ENCODE measurements at places on chromosomes 7 and 10. TPM values are rescaled to one million over a fixed set of nuclear protein-coding genes. Genes with fewer than 3 reads are reported as not detected.

DNA sequence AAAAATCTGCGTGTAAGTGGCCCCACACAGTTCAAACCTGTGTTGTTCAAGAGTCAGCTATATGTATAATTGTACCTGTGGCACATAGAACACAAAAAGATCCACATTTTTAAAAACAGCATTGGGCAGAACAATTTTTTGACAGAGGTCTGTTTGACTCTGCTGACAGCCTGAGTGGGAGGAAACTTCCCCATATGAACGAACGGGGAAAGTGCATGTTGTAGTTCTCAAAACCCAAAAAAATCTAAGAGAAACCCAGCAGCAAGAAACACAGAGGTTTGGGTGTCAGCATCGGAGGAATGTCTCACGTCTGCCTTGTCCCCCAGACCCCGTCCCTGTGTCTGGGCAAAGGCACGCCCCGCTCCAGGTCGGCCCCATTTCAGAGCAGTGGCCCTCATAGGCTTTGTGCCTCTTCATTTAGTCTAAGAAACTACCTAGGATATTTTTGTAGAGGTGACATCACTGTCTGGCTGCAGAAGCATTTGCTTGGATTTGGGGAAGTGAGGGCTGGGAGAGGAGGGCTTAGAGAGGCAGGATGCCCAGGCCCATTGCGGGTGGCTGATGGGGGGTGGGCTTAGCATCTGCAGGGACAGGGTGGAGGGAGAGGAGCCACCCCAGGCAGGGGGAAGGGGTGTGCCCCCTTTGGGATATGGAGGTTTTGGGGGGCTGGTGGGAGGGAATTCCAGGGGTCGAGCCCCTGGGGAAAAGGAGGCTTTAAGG, 11.0 kb downstream of the CUX1 start:
- no peak for DNase-seq

Gene TMEM213
- not detected for total RNA-seq

GRCh38 chr7:85802211-85802610, 615.4 kb upstream of the SEMA3D start:
- no peak for DNase-seq

DNA sequence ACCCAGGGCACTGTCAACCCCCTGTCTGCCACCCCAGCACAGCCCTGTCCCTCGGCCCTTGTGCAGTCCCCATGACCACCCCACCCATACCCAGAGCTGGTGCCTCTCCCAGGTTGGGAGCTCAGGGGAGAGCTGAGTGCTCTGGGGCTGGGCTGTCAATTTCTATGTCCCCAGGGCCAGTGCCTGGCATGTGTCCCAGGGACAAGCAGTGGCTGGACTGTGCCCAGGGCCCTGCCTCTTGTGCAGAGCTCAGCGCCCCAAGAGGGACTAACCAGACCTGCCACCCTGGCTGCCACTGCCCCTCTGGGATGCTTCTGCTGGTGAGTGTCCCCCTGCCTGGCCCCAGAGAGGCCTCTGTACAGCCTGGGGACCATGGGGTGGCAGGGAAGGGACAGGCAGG, 29.0 kb upstream of the ZNF862 start:
- DNase-seq, result no peak

Gene C7orf25
- 5.4 TPM for total RNA-seq

- no peak for DNase-seq
Measured at GRCh38 chr10:119341459-119342301, 134.3 kb downstream of the GRK5 start.

Gene VAX1
- total RNA-seq, result not detected

- no peak for DNase-seq
Measured at GRCh38 chr10:126868371-126868770, 36.9 kb upstream of the DOCK1 start.

Gene PSD
- total RNA-seq, result 6.4 TPM

GRCh38 chr10:89741126-89741762, 39.9 kb downstream of the KIF20B start:
- DNase-seq, result no peak

Gene HOXA10
- total RNA-seq, result 19.2 TPM

DNA sequence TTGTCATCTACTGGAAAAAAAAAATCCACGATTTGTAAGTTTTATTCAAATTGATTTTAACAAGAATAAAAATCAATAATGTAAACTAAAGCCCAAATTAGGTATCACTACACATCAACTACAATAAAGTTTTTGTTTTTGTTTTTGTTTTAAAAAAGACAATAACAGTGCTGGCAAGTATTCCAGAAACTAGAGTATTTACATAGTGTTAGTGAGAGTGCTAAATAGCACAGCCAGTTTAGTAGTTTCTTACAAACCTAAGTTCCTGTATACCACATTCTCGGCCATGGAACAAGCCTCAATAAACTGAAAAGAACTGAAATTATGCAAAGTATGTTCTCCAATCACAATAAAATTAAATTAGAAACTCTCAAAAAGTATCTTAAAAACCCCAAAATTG, 8.1 kb downstream of the ARHGAP12 start:
- DNase-seq, result no peak

- no peak for DNase-seq
Measured at GRCh38 chr10:120506674-120507073, 49.6 kb downstream of the PLPP4 start.

- DNase-seq, result no peak
Measured at GRCh38 chr7:106584914-106585759, 75.8 kb downstream of the CCDC71L start.

Gene NRCAM
- 7.9 TPM for total RNA-seq

DNA sequence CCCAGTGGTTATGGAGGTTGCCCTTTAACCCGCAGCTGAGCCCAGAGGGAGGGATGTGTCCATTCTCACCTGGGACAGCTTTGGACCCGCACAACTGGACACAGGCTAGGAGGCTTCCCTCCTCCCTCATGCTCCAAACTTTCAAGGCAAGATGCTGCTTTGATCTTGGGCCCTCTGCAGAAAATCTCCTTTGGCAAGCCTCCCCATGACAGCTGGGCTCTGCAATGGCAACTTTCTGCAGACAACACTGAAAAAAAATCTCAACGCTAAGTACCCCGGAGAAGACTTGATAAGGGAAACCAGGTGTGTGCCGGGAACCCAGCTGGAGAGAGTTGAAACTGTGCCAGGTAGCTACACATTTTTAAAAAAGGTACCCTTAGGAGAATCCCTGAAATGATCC, 610.1 kb downstream of the LRMDA start:
- DNase-seq, result no peak

Gene TACC2
- total RNA-seq, result 76.4 TPM

DNA sequence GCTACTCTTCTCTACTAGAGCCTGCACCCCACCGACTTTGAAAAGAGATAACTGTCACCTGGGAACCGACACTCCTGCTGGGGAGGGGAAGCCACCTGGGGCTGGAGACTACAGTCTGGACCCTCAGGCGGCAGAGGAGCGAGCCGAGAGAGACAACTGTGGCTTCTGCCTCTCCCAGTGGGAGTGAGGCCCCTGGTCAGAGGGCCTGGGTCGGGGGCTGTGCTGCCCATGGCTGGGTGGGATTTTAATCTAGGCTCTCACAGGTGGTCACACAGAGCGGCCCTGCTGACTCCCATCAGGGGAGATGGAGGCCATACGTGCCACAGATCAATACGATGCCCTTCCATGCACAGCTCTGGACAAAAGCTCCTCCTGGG, 372.1 kb downstream of the DNAJB6 start:
- DNase-seq, result no peak

GRCh38 chr7:602341-603141, 82.9 kb upstream of the PDGFA start:
- no peak for DNase-seq

Gene ASAH2
- 2.5 TPM for total RNA-seq

Gene THSD7A
- 9.3 TPM for total RNA-seq

DNA sequence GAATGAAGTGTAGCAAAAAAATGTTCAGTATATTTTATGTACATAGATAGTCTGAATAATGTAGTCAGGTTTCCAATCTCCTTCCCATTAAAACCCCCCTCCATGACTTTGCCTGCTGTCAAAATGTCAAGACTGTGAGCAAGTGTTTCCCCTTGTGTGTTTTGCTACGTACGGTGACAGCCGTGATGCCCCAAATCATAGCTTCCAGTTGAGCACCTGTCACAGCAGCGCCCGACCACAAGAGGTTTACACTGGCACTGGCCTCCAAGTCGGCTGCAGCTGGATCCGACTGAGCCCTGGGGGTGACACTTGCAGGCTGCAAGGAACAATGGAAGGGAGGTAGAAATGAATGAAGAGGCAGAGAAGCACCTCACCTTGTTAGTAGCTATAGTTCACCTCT, 62.3 kb downstream of the LAMB4 start:
- no peak for DNase-seq

- no peak for DNase-seq
Measured at GRCh38 chr7:130938661-130939060, 204.7 kb upstream of the KLF14 start.

Gene BCCIP
- 30.9 TPM for total RNA-seq

Gene TUBAL3
- total RNA-seq, result not detected

Gene LRRC18
- total RNA-seq, result not detected

- no peak for DNase-seq
Measured at GRCh38 chr10:70106958-70107791, 25.4 kb downstream of the AIFM2 start.

Gene CALN1
- total RNA-seq, result 6.9 TPM

Gene LIPK
- not detected for total RNA-seq

- DNase-seq, result no peak
Measured at GRCh38 chr10:100883312-100883821, 29.4 kb upstream of the SLF2 start.

DNA sequence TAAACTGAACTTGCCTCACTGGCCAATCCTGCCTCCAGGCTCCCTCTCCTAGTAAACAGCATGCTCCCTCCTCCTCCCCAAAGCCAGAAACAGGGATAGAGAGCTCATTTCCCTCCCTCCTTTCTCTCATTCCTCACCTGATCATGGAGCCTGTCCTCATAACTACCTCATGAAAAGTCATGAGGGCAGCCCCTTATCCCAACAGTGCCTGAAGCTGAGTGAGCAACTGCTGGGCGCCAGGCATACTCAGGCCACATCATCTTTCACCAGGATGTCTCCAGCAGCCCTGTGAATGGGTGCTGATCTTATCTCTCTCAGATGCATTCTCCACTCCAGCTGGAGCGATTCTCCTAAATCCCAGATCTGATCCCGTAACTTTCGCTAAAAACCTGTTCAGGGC, 307.2 kb downstream of the PRPF18 start:
- no peak for DNase-seq

Gene ZNF212
- total RNA-seq, result 8.8 TPM

GRCh38 chr10:113056441-113057021, 106.5 kb downstream of the TCF7L2 start:
- no peak for DNase-seq

Measured in vagina (tissue), 2 donors.